ENCODE measurements at places on chromosomes 6 and 20.

DNA sequence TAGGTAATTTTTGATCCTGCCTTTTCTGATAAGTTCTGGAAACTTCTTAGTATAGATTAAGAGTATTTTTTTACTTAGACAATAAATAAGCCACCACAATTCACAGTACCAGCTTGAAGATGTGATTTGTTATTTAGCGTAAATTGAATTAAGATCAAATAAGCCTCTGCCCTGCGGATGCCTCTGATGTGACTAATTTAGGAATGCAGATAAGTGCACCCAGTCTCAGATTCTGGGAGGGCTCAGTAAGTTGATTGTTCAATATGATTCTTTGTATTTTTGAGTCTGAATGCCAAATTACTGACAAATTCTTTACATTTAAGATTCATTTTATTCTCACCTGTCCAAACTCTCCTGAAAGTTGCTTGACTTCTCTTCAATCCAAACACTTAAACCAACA, 147.5 kb downstream of the THBS2 start:
- no peak for DNase-seq

GRCh38 chr6:106747139-106747538, 117.8 kb downstream of the QRSL1 start:
- no peak for DNase-seq

DNA sequence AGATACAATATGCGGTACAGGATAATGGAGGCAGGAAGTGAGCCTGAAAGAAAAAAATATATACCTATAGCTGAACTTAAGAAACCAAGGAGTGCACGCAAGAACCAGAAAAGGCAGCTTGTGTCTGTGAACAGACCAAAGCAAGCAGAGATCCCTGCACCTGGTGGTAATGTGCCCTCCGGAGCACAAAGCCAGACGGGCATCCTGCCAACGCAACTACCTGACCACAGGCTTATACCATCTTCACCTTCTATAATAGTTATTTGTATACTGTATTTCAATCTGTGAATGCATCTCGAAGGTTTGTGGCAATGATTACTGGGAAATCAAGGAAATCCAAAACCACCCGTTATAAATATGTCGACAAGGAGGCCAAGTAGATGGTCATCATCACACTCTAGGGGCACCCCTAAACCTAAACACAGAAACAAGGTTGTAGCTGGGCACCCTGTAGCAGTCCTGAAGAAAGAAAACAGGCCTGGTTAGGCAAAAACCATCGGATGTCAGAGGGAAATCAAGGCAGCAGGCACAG, 801 bp downstream of the FBXL4 start:
- DNase-seq = no peak

- no peak for DNase-seq
Observed at GRCh38 chr20:40896814-40897700, 131.6 kb upstream of the TOP1 start.

- peak; percentile 29 for DNase-seq
Observed at GRCh38 chr20:17747431-17747846, 47.7 kb downstream of the BANF2 start.

DNA sequence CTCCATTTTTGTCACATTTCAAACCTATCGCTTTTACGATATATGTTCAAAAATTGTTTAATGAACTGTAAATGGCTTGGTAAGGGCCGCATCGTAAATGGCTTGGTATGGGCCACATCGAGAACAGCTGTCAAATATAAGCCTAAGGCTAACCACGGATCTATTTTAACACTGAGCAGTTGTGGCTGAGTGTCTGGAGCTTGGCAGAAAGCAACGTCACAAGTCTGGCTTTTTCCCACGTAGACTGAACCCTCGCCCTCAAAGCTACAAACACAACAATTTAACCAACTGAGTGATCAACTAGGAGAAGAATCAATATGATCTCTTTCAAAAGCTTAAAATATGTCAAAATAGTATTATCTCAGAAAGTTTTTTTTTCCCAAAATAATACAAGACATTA, 71.4 kb upstream of the PRSS16 start:
- no peak for DNase-seq

GRCh38 chr6:150756173-150756572, 109.3 kb upstream of the MTHFD1L start:
- DNase-seq = no peak

DNA sequence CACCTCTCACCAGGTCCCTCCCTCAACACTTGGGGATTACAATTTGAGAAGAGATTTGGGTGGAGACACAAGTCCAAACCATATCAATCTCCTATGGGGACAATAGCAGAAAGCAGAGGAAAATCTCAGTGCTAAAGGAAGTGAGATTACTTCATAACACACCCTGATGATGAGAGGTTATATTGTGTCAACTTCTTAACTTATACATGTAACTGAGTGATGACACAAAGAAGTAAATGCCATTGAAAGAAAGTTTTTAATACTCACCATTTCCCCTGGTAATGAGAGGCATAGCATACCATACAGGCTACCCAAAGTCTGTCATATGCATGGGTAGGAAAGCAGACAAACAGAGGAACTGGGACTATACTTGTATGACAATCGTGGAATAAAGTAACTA, 137.2 kb downstream of the MMUT start:
- DNase-seq = no peak

DNA sequence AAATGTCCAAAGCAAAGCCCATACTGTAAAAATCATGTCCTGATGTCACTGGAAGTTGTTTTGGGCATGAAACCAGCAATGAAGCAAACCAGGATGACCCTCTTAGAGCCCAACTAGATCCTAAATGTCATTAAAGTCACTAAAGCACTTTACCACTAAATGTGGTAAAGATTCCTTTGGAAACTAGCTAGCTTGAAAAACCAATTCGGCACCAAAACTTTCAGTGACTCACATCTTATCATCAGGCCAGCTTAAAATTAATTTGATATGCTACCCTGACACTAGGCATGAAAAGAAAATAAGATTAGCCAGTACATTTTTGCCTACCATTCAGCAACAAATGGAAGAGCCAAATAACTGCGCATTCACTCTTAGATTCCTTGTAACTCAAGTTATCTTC, 145.8 kb downstream of the PACRG start:
- DNase-seq = no peak

- no peak for DNase-seq
Observed at GRCh38 chr6:54010340-54011276, 100.6 kb upstream of the MLIP start.

DNA sequence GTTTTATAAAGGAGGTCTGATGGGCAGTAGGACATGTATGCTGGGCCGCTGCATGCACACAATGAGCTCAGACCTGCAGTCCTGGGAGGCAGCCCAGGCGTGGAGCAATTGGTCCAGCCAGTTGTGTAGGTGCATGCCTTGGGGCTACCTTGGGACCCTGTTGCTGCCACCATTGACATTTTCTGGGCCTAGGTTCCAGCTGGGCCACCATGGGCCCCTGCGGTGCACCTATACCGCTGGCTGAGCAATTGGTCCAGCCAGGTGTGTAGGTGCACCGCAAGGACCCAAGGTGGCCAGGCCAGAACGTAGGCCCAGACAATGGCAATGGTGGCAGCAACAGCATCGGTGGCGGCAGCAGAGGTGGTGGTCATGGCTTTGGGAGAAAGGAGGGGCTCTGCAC, 143.9 kb downstream of the PXDC1 start:
- DNase-seq = no peak

- no peak for DNase-seq
Observed at GRCh38 chr20:24949756-24950127, 673 bp downstream of the CST7 start.

GRCh38 chr20:10312111-10312510, 93.5 kb downstream of the SNAP25 start:
- no peak for DNase-seq

- DNase-seq = no peak
Observed at GRCh38 chr6:16972535-16972934, 129.3 kb upstream of the STMND1 start.

GRCh38 chr6:80622641-80623040, 516.2 kb downstream of the BCKDHB start:
- no peak for DNase-seq

- no peak for DNase-seq
Observed at GRCh38 chr20:2176946-2177345, 75.3 kb downstream of the STK35 start.

GRCh38 chr6:113980937-113981554, 10.1 kb upstream of the HDAC2 start:
- no peak for DNase-seq

GRCh38 chr6:164048840-164049516, 634.5 kb downstream of the QKI start:
- no peak for DNase-seq

DNA sequence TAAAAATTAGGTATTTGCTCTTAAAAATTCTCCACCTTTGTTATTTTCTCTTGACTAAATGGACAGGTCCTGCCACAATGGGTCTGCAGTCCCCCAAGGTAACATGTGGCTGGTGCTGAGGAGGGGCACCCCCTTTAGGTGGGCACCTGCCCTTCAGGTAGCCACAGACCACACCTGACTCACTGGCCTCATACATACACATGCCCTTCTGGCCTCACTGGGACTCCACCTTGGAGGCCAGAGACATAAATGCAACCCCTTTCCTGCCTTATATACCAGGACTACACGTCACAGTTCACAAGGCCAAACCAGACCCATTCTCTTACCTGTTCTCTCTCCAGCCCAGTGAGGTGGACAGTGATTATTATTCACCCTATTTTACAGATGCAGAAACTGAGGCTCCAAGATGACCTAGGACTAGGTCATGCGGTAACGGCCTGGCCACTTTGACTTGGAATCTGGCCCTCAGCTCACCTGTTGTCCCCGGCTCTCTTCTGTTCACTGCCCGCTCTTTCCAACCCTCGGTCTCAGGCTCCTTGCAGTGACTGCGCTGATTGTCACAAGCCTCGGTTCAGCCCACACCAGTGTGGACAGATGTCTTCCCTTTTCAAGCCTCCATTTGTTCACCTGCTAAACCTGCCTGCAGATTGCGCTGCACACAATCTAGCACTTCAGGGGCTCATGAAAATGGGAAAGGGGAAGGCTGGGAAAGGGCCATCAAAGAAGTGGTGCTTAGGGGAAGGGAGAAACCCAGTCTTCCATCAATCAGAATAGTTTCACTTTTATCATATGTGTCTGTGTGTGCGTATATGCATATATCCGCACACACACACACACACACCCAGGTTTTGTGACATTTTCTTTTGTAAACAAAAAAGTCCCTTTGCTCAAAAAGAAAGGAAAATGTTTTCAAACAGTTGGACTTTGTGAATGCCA, 121.7 kb downstream of the BCAS1 start:
- no peak for DNase-seq

DNA sequence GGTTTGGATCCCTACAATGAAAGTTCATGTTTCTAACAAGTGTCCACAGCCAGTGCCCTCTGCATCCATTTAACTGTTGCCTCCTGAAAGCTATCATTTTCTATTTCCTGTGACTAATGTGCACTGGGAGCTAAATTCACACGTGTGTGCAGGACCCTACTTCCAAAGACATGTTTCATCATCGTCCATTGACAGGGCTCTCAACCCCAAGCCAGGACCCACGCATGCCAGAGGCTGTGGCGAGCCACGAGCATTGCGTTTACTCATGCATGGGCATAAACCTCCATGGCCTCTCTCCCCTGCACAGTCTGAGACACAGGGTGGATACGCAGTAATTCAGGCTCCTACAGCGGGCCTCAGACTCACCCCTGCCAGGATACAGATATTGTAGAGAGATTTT, 153.2 kb downstream of the MAFB start:
- no peak for DNase-seq

DNA sequence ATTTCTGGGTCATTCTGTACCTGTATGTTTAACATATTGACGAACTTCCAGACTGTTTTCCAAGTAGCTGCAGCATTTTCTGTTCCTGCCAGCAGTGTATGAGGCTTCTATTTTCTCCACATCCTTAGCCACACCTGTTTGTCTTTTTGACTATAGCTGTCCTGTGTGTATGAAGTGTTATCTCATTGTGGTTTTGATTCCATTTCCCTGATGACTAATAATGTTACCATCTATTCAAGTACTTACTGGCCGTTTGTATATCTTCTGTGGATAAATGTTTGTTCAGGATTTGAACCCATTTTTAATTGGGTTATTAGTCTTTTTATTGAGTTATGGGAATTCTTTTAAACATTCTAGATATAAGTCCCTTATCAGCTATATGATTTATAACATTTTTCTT, 95.2 kb downstream of the JAG1 start:
- peak; percentile 64 for DNase-seq

DNA sequence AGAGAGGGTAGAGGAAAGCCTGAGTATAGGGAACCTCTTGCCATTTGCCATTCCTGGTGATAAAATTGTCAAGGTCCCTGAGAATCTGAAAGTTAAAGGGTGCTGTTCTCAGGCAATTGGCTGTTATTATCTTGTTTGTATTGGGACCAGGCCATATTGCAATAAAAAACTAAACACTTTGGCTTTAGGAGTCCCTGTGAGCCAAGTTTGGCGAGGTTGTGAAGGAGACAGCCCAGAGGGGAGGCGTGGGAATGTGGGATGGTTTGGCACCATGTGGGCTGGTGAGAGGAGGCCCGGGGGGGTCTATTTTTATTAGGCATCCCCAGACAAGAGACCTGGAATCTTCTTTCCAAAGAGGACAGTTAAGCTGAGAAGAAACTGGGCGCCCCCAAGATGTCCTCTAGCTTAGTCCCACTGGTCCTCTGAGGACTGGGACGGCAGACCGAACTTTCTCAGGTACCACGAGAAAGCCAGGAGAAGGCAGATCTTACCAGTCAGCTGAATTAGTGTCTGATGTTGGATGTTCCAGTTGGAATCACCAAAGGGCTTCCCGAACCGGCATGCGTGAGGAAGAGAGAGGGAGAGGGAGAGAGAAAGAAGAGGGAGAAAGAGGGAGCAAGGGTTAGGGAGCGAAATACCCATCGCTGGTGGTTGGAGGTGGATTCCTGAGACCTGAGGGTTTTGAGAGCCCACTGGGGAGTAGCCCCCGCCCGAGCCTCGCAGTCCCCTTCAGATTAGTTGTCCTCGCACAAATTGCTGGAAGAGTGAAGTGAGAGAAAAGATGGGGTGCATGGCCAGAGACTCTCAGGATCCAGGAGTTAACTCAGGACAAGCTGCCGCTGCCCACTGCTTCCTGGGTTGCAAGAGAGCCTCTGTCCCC, 24.4 kb downstream of the DYNLT1 start:
- no peak for DNase-seq

GRCh38 chr6:146990821-146991798, 213.1 kb upstream of the STXBP5 start:
- DNase-seq = peak; percentile 19

- DNase-seq = no peak
Observed at GRCh38 chr6:159062564-159062945, 17.8 kb upstream of the TAGAP start.

DNA sequence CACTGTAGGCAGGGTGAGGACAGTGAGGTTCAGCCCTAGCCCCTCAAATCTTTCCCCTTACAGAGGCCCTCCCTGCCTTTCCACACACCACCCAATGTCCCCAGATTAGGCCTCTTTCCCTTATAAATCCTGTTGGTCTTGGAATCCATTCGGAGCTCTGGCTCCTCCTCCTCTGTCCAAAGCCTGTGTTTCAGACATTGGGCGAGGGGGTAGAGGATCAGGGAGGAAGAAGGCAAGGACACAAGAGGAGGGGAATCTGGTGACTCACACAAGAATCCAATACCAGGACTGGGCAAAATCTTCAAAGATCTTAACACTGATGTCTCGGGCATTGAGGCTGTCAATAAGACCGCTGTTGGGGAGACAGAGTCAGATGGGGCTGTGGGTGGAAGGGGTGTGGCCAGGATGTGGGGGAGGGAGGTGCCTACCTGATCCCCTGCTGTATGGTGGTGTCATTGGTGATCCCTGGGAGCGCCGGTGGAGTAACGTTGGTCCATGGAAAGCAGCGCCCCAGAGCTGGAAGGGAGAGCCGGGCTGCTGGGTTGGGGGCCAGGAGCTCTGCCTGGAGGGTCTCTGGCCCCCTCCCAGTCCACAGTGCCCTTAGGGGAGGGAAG, 7.6 kb downstream of the SLC44A4 start:
- no peak for DNase-seq

GRCh38 chr6:33823806-33824205, 20.0 kb upstream of the MLN start:
- no peak for DNase-seq
